Stimulated activated CD4-positive, alpha-beta T cell treated with anti-CD3 and anti-CD28 coated beads, Interleukin-1b, Interleukin-23, amount 100 ng/mL, for 1 hour (primary cell): ENCODE measurements at places on chromosomes 2 and 18.
A peak's percentile ranks its signal among the peaks of the same experiment; 100 is the strongest.

GRCh38 chr18:59954241-59954640 is 54.4 kb downstream of the PMAIP1 start:
- DNase-seq: no peak

- DNase-seq: no peak
Measured at GRCh38 chr2:47403609-47404193, 745 bp downstream of the MSH2 start.

DNA sequence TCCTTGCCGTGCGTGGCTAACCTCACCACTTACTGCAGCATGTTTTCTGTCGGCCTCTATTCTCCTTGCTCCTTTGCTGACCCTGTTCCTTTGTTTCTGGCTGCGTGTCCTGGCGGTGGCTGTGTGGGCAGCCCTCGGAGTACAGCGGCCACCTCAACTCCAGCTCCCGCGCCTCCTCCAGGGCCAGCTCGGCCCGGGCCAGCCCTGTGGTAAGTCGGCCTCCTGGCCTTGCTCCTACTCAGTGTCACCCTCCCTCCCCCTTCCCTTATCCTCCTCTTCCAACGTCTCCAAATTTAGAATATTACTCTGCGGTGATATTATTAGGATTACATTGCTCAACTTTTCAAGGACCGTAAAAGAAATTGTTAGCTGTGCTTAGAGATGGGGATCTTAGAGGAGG is 59.5 kb upstream of the RBM44 start:
- DNase-seq: no peak

- no peak for DNase-seq
Measured at GRCh38 chr2:149059822-149060221, 21.3 kb downstream of the LYPD6B start.

GRCh38 chr2:60855989-60856669 is 25.2 kb upstream of the REL start:
- no peak for DNase-seq

- DNase-seq: no peak
Measured at GRCh38 chr2:173763641-173764040, 201.5 kb downstream of the SP3 start.

GRCh38 chr18:37481491-37481890 is 84.1 kb downstream of the CELF4 start:
- no peak for DNase-seq

- DNase-seq: no peak
Measured at GRCh38 chr2:117855886-117856285, 41.4 kb downstream of the DDX18 start.

GRCh38 chr2:233489143-233489542 is 77.4 kb downstream of the USP40 start:
- DNase-seq: no peak

GRCh38 chr2:206323486-206323885 is 49.0 kb downstream of the ZDBF2 start:
- DNase-seq: no peak

GRCh38 chr18:58221060-58221725 is 177.2 kb downstream of the NEDD4L start:
- DNase-seq: no peak

DNA sequence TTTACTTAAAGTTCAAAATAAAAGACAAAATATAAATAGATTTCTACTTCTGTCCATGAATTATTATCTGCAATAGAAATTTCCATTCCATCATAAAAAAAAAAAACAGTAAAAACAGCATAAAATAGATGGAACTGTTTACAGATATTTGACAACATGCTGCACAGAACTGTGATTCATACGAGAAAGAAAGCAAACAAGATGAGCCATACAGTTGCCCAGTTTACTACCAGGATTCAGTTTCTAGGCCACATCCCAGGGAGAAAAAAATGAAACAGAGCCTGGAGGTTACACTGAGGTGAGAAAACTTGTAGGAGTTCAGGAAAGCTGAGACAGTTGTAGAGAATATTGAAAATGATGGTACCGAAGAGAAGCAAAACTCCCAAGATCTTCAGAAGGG is 1426.9 kb upstream of the ACVR2A start:
- no peak for DNase-seq

DNA sequence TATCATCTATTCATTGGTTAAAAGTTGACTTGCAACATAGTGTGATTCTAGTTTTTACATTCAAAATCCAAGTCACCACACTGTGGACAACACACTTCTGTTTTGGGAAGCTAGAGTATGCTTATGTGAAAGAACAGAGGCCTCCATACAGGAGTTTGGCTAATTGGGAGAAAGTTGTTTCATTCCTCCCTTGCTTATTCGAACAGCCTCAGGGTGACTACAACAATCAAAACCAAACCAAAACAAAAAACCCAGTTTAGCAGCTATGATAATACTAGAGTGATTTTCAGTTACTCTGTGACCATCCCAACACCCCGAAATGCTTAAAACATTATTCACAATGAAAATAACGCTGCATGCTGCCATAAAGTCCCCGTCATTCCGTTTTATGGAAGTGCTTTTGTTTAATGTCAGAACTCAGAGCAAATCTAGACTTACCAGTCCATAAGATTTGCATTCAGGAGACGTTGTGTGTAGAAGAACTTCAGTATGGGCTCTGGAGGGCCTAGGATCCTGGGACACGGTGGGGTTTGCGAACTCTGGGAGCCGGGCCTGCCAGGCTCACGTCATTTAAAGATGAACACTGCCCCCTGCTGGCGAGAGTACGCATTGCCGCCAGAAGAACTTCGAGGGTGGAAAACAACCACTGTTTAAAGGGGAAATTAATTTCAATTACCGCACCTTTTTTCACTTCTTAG is 111.4 kb downstream of the FTCDNL1 start:
- DNase-seq: peak; percentile 9

- DNase-seq: no peak
Measured at GRCh38 chr2:56185582-56186046, 1.8 kb downstream of the CCDC85A start.

- DNase-seq: no peak
Measured at GRCh38 chr2:203972066-203972465, 35.5 kb downstream of the ICOS start.

DNA sequence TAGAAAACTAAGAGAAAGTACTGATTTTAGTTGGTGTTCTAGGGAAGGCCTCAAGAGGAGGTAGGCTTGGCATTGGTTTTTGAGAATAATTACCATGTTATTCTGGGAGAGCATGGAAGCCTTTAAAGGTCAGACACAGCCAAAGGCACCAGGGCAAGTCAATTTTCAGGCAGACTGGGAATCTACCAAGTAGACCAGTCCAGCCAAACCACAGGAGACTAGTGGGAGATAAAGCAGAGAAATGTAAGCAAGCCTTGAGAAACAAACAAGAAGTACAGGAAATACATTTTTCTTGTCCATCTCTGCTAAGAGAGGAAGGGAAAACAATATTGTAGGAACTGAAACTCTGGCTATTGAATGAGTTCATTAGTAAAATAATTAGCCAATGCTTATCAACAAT is 5.5 kb upstream of the CCDC68 start:
- no peak for DNase-seq

DNA sequence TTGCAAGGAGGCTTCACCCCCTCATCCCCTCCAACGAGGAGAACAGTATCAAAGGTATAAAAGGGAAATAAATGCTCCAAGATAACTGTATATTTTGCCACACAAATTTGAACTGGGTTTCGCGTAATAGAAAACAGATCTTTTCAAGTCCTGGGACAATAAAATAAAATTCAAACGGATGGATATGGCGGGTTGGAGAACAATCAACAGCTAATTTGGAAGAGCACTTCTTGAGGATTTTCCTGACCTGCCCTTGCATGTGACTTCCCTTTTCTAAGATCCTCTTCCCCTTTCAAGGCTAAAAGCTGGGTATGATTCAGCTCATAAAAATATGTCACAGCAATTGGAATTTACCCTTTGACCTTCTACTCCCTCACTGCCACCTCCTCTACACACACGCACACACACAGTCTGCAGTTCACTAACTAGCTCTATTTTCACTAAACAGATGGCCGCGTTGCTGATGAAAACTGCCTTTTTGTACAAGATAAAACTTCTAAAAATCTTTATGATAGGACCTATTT is 386.9 kb downstream of the FIGN start:
- DNase-seq: no peak

DNA sequence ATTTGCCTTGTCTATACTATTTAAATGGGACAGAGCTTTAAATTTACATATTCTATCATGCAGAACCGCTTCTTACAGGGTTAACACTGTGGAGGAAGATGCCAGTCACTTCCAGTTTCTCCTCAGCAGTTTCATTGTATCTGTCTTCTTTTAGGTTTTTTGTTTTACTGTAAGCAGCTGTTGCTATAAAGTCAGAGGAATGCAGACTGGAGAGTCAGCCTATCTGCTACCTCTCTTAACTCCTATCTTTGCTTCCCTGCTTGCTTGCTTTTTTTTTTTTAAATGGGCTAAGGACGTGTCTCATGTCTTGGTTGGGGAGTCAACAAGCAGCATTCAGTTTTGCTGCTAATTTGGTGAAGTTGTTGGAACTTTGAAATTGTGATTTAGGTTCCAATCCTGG is 8.9 kb downstream of the EPC2 start:
- DNase-seq: no peak

DNA sequence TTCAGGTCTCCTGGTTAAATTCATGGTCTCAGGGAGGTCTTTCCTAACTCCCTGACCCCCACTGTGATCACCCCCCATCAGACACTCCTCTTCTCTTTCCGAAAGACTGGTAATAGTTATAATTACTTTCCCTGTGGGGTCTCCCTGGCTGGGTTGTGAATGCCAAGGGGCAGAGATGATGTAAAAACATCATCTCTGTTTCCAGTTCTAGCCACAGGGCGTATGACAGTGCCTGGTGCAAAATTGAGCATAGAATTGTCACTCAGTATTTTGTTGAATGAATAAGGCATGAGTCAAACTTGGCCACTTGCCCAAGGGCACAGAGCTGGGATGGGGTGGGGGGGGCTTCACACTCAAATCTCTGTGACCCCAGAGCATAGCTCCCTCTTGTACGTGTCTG is 65.2 kb downstream of the LTBP1 start:
- no peak for DNase-seq

DNA sequence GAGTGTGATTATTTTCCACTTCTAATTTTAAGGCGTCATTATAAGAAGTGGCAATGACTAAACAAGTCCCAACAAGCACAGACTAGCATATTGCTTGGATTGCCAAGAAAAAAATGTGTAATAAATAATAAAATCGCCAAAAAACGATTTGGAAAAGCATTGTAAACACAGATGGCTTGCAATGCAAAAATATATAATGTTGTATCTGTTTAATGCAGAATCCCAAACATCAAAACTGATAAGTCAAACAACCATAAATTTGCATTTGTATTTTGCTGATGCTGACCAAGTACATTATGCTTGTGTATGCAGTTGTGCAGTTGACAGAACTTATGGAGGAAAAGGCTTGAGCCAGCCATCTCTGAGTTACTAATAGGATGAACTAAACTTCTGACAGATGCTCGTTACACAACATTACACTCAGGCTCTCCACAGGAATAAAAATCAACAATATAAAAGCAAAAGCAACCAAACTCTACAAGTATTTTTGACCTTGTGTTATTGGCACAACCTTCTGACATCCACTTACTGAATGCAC is 68.1 kb downstream of the DNER start:
- DNase-seq: no peak

- DNase-seq: no peak
Measured at GRCh38 chr2:12884713-12885282, 168.1 kb downstream of the TRIB2 start.

DNA sequence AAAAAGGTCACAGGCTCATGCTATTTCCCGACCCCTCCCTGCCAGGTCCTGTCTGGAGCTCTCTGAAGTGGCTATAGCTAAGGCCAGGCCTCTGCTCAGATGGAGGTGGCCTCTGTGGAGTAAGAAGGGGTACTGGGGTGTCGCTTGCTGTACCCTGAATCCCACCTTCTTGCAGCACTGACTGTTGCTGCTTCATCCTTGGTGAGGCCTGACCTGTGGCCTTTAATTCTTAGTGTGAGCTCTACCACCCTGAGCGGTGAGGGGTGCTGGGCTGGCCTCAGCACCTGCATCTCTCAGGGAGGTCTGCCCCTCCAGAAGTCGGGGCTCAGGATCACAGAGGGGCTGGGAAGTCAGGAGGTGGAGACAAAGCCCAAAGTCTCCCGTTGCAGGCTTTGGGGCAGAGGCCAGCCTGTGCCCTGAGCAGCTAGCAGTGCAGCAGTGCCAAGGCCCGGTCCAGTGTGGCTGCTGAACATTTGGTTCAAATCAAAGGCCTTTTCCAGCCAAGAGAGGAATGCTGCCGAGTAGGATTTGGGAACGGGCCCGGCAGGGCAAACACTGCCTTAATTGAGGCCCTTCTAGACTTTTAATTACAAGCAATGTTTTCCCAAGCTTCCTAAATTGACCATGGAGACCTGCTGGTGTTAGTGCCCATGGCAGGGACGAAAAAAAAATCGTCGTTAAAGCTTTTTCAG is 133.5 kb upstream of the HAAO start:
- DNase-seq: no peak

DNA sequence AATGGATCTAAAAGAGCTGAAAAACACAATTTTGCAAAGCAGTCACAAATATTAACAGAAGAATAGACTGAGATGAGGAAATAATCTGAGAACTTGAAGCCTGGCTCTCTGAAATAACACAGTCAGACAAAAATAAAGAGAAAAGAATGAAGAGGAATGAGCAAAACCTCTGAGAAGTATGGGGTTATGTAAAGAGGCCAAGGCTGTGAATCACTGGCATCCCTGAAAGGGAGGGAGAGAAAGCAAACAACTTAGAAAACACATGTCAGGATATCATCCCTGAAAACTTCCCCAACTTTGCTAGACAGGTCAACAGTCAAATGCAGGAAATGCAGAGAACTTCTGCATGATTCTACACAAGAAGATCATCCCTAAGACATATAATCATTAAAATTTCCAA is 73.5 kb upstream of the LHCGR start:
- no peak for DNase-seq

- DNase-seq: no peak
Measured at GRCh38 chr2:161373942-161374341, 42.2 kb upstream of the TBR1 start.

GRCh38 chr2:99572373-99573164 is 82.8 kb upstream of the REV1 start:
- DNase-seq: no peak

GRCh38 chr2:99881901-99882591 is 260.3 kb downstream of the AFF3 start:
- DNase-seq: no peak

- DNase-seq: no peak
Measured at GRCh38 chr2:119488245-119489214, 35.8 kb downstream of the SCTR start.

- no peak for DNase-seq
Measured at GRCh38 chr2:95010718-95011117, 14.8 kb upstream of the MAL start.

DNA sequence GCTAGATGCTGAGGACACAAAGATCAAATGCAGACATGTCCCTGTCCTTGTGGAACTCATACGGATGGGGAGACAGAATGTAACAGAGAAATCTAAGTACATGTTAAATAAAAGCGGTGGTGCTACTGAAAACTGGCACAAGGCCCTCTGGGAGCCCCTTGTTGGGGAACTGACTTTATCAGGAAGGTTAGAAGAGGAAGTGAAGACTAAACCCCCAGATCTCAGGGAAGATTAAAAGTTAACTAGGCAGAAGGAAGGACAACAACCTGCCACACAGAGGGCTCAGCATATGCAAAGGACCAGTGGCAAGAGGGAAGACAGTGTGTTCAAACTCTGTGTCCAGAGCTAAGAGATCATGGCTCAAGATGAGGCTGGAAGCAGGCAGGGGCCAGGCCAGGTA is 4.8 kb downstream of the CACNB4 start:
- no peak for DNase-seq

GRCh38 chr2:128286011-128286721 is 32.5 kb downstream of the HS6ST1 start:
- DNase-seq: no peak
